AG10803 (cell line): ENCODE measurements at places on chromosomes 7 and 10.

GRCh38 chr10:98513704-98514103, 67.0 kb upstream of the HPS1 start:
- no peak for DNase-seq

DNA sequence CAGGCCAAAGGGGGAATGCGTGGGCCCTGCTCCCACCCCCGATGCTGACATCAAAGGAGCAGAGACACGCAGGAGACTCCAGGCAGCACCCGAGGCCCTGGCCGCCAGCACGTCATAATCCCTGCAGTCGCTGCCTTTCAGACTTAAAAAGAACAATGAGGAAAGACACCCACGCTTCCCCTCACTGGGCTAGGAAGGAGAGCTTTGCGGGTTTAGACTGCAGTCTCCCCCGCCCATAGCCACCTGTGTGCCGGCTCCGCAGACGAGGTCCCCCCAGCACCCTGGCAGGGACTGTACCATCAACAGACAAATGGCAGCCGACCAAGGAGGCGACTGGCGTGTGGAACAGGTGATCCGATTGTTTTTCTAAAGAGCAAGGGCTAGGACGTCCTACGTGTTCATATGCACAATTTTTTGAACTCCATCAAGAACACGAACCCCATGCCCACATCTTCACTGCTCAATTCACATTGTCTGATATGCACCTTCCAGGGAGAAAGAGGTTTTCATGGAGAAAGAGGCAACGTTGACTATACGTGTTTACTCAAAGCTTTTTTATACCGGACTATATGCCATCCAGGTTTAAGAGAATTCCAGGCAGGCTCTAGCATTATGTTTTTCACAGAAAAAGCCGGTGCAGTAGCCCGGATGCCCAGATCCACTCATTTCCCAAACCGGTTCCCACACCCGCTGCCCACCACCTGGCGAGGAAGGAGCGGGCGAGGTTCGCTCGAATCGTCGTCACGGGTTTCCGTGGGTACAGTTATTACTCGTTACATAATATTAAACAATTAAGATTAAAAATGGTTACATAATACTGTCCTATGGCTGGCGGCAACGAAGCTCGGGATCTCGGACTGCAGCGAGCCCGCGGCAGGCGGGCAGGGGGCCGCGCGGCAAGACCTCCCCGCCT, 1.1 kb downstream of the GRB10 start:
- DNase-seq = no peak

DNA sequence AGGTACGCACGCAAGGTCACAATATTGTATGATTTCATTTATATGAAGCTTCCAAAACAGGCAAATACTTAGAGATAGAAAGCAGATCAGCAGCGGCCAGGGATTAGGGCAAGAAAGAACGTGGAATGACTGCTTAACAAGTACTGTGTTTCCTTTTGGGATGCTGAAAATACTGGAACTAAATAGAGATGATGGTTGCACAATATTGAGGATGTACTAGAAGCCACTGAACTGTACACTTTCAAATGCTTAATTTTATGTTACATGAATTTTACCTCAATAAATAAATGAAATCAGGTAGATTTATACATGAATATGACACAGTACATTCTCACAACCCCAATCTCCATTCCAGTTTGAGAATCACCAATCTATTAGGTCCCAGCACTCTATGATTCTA, 15.6 kb downstream of the SEM1 start:
- no peak for DNase-seq

DNA sequence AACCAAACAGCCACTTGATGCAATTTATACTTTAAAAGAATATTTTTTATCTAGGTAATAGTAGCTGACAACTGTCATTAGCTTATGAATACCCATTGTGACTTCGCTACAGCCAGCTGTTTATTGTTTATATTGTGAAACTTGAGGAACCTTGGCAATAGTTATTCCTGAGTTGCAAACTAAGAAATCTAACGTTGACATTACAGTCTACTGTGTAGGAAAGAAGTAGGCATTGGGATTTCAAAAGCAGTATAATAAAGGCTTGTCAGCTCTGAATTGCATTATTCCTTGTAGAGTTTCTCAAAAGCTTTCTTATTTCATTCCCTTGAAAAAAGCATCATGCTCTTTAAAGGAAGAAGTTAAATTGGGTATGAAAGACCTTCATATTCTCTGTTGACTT, 42.7 kb upstream of the OIT3 start:
- no peak for DNase-seq

DNA sequence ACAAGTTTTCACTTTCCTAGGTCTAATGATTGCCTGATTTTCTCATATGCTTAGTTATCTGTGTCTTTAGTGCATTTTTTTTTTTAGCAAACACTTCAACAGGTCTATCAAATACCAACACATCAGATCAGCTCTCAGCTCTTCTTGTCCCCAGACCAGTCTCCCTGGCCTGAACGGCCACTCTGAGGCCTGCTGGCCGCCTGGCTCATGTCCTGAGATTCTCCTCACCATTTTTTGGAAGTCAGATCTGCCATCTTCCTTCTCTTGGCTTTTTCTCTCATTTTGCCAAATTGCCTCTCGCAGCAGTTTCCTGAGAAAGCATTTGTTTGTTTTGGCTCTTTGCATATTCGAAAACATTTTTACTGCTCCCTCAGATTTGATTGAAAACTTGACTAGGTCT, 29.3 kb downstream of the PPP2R2D start:
- DNase-seq = no peak

DNA sequence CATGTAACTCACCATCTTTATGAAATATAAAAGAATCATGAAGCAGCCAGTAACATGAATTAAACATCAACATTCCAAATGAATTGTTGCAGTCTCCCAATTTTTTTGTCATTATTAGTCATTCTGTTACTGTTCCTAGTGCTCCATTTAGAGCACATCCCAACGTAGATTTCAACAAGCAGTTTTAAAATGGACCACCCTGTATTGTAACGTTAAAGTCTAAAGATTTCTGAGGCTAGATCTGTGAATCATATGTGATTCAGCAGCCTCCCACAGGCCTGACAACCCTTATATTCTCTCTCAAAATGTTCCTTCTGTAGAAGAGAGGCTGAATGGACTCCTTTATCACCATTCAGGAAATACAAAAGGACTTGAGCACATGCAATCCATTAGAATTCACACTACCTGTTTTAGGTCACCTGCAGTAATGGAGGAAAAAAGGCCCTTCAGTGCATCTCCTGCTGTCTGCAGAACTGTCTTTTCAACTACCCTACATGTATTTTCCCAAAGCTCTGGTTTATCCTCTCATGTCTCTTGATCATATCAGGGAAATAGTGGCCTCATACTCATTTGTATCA, 81.4 kb downstream of the CACNA2D1 start:
- DNase-seq = peak; percentile 24

DNA sequence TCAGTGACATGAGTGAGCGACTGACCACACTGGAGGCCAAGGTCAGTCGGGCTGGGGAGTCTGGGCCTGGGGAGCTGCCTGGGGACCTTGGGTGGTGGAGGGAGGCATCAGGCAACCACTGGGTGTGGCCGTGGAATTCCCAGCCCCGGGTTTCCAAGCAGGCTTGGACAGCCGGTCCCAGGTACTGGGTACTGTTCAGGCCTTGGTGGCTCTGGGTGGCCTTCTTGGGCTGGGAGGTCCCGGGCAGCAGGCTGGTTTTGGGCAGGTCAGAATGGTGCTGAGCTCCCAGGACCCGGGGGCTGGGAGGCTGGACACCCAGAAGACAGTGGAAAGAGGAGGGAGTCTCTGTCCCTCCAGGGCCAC, 96.0 kb downstream of the MYL10 start:
- DNase-seq = no peak

GRCh38 chr7:46725136-46725535, 804.1 kb upstream of the IGFBP3 start:
- DNase-seq = no peak

- no peak for DNase-seq
Observed at GRCh38 chr10:126218778-126219649, 169.3 kb downstream of the ADAM12 start.

DNA sequence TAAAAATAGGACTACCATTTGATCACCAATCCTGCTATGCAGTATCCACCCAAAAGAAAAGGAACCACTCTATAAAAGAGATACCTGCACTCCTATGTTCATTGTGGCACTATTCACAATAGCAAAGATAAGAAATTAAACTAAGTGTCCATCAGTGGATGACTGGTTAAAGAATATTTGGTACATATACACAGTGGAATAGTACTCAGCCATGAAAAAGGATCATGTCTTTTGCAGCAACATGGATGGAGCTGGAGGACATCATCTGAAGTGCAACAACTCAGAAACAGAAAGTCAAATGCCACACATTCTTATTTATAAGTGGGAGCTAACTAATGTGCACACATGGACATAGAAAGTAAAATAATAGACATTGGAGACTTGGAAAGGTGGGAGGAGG, 116.4 kb downstream of the PFKFB3 start:
- DNase-seq = no peak

- no peak for DNase-seq
Observed at GRCh38 chr7:103918631-103919271, 70.7 kb downstream of the RELN start.

GRCh38 chr7:83611776-83612175, 37.2 kb downstream of the SEMA3E start:
- no peak for DNase-seq
